ENCODE measurements at places on chromosomes 13 and 19.

- no peak for DNase-seq
Observed at GRCh38 chr13:92838786-92839185, 387.8 kb upstream of the GPC6 start.

DNA sequence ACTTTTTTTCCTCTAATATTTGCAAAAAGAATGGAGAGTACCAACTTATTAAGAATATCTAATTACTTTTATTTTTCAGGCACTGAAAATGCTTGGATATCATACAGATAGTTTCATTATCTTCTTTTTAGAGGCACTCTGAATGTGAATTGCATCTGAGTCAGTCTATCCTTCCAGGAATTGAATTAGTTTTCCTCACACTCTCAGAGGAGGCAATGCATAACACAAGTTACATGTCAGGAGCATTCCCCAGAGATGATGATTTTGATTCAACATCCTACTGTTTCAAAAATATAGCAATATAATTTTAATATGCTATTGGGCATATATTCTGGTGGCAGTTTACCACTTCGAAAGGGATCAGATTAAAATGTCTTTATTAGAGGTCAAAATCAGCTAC is 1315.4 kb downstream of the PCDH9 start:
- no peak for DNase-seq

DNA sequence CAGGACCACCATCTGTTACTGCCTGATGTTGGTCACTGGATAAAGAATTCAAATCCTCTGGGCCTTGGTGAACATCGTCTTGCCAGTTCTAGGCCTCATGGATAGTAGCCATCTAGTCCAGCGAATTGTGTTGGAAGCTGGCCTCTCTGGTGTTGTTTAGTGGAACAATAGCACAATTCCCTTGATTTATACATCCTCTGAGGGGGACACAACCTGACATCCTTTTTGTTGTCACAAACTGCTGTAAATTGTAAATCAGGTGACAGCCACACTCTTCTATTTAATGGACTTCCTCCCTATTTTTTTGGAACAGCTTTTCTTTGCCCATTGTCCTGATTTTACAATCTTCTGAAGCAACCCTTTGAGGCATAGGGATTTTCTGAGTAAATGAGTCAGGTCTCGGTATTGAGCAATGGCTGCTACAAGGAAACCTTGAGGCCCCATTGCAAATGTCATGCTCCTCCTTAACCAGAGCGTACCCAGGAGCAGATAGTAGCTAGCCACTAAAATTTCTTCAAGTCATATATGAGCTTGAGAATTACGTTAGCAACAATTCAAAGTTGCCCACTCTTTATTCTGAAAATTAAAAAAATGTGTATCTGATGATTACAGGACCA is 263.3 kb downstream of the COG6 start:
- no peak for DNase-seq

DNA sequence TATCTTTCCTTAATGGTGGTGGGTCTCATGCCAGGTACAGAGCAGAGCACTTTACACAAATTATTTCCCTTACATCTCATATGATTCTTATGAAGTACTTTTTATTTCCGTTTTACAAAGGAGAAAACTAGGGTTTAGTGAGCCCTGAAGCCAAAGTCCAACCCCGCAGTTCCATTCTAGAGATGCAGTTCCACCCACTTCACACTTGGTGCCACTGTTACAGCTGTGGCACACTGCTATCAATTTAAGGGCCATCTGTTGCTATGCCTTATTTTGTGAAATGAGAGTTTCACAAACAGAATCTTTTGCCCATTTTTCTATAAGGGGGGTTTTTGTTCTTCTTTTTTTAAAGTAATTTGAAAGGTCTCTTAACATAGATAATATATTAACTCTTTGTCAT is 12.9 kb downstream of the MIPEP start:
- DNase-seq, result no peak

DNA sequence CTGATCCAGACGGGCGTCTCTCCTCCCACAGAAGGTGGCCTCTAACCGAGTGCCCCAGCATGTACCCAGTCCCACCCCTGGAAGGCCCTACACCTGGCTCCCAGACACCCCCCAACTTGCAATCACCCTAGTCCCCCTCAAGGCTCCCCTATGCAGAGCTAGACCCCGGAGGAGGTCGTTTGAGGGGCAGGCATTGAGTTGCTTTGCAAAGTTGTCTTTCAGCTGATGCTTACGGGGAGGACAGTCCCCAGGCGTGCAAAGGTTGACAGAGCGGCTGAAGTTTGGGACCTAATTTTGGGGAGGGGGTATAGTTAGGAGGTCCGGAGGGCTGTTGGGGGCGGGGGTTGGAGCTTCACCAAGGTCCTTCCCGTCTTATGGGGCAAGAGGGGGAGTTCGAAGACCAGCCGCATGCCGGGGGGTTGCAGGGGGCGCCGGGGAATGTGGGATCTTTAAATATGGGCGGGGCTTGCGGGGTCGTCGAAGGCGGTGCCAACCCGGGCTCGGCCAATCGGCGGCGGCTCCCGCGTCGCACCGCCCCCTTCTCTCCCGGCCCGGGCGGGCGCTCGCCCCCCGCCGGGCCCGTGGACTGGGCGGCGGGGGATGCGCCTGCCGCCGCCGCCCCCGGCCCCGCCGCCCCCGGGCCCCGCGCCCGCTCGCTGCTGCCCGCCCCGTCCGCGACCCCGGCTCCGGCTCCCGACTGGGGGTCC is at the start of gene KCNN1:
KCNN1 (plus strand) TSS at position 558 of the 707 bp plus-strand sequence. CDS start 6,782 bp downstream, outside the sequence.
- DNase-seq, result no peak

DNA sequence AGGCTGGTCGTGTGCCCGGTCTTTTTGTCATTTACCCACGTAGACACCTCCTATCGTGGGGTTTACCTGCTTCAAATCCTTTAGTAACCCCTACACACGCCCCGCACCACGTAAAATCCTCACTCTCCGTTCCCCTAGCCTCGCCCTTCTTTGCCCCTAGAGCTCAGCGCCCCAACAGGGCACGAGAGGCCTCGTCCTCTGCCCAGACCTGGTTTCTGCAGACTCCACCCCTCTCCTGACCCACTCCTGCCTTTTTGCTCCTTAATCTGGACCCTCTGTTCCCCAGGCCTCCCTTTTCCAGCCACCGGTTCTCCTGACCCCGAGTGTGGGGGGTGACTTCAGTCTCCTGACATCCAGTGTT is 412 bp downstream of the ZNF528 start:
- DNase-seq, result no peak

GRCh38 chr19:1649706-1650649 is 2.4 kb downstream of the TCF3 start:
- peak; percentile 64 for DNase-seq

- DNase-seq, result peak; percentile 85
Observed at GRCh38 chr19:18419195-18419698, at the start of gene SSBP4. Gene SSBP4 (plus strand): TSS chr19:18419398. CDS start chr19:18419649, 251 bp downstream.
